Osteocyte (in vitro differentiated cells): ENCODE measurements at places on chromosomes 2 and 18.

DNA sequence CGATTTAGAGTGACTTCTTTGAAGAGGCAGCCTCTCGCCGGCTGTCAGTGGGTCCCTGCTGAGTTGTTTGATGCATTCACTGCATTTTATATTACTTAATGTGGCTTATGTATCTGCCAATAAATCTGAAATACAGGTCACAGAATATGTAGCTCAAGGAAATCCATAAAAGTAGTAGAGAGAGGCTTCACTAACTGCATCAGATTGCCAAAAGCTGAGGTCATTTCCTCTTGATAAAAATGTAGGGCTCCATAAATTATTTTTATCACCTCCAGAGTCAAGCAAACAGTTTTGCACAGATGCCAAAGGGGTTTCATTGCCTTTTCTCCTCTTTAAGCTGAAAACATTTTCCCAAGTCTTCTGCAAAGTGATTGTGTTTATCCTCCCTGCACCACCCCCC, 36.5 kb upstream of the CCDC93 start:
- no peak for DNase-seq

GRCh38 chr2:134120733-134121630, 132.9 kb upstream of the MGAT5 start:
- no peak for DNase-seq

DNA sequence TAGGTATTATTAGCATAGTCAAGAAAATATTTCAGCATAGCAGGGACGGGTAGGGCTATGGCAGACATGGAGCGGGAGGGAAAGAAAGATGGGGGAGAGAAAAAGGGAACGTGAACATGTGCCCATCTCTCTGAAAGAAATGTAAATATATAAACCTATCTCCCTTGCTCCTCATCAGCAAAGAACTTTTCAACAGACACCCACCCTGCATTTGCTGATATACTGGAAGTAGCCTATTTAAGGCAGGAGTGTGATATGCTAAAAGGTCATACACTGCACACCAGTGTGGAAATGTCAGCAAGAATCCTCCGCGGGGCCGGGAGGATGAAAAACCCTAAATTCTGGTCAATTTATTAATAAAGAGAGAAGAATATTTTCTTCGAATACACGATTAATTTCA, 1.7 kb downstream of the MBOAT2 start:
- DNase-seq = no peak

DNA sequence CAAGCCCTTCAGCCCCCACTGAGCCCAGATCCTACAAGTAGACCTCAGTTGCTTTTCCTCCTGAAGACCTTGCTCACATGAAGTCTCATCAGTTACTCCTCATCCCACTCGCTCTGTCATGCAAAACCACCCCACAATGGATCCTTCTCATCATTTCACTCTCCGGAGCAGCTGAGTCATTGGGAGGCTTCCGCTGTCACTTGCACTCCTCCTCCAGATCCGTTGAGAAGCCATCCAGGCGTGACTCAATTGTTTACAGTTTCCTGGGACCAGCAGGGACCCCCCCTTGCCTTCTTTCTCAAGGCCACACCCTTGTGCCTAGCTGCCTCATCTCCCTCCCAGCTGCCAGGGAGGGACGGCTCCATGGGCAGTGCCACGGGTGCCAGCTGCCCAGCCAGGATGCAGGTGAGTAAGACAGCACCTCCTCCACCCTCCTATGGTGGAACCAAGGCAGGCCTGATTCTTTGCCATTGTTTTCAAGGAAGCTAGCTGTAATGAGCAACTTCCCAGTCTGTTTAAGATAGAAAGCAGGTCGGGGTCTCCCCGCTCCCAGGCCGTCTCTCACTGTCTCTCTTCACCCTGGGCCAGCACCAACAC, 16.3 kb downstream of the GPR55 start:
- no peak for DNase-seq

DNA sequence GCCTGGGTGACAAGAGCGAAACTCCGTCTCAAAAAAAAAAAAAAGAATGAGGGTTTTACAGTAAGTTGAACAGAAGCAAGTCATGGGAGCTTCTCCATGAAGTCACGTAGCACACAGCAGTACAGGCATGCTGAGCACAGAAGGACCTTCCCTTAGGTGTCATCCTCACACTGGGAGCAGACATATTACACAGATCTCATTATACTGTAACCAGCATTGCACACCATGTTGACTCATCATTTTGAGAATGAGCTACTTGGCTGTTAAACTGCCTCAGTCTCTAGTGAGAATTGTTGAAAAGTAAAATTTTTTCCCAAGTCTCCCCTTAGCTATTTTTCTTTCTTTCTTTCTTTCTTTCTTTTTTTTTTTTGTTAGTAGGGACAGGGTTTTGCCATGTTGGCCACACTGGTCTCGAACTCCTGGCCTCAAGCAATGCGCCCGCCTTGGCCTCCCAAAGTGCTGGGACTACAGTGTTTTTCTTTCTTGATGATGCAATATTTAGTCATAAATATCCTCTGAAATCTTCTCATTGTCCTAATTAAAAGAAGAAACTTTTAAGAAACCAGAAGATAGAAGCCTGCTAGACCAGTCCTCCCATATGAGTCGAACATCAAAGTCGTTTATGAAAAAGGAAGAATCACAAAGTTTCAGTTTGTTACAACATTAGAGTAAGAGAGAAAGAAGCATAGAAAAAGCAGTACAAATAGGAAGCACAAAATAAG, 37.9 kb upstream of the PPP1CB start:
- DNase-seq = no peak

GRCh38 chr18:8301427-8302172, 307.6 kb upstream of the RAB12 start:
- no peak for DNase-seq

DNA sequence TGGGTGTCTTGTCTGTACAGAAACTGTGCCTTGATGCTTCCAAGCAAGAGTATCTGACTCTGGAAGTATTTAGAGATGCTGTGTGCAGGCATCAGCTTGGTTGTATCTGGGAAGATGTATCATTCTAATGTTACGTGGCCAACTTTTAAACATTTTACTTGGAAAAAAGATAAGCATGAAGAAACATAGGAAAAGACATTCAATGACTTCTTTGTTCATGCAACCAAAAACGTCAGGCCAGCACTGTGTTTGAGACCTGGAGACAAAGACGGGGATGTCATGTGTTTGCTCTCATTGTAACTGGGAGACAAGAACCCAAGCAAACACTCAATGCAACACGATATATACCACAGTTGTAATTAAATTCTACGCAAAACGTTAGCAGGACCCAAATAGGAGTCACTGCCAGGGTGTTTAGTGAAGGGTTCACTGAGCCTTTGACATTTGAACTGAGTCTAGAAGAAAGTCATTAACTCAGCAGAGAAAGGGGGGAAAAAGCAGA, 8.9 kb upstream of the SESTD1 start:
- no peak for DNase-seq
